ENCODE measurements at places on chromosomes 3 and 15.

DNA sequence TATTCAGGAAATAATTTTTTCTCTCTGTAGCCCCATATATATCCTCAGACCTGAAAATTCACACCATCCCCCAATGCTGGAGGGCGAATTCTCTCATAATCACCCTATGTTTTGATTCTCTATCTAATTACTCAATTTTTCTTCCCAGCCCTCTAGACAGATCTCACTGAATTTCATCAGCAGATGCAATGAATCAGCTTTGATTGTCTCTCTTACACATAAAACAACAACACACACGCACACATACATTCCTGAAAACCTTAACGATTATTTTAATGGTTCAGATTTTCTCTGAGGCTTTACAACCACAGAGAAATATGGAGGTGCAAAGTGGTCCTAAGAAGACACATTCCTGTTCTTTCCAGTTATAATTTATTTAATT lies 11.1 kb downstream of the RBMS3 start:
- DNase-seq: no peak

DNA sequence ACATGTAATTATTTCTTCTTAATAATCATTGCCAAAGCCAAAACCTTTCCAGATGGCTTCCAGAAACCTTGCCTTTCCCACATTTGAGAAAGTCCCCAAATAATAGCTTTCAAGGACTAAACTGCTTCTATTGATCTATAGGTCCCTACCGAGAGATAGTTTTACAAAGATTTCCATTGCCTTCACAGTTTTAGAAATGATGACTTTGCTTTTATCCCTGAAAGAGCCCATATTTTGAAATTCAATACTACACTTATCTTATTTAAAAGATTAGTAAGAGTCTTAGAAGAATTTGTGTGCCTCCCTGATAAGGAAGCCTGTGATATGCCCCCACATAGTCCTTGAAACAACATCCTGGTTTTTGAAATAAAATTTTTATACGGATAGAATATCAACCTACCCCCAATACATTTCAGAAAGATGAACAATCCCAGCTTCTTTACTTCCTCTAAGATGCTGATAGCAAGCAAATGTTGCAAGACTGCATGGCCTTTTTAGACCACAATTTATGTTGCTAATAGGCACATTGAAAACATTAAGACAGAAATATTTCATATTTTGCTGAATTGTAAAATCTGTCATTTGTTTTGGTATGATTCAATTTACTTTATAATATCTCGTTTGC lies 146.3 kb downstream of the TMCO5A start:
- no peak for DNase-seq

DNA sequence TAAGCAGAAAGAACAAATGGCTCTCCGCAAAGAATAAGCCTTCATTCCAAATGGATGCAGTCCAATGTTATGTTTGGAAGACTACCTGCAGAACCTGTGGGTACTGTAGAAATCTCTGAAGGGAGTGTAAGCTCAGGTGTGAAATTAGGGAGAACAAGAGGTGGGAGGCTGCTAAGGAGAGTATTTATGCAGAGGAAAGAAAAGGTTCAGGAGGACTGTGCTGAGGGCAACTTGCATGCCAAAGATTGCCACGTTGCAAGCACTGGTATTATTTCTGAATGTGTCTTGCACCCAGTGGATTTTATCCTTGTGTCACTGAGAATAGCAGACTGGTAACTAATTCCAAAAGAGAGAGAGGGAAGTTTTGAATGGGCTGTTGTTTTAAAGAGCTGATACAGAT lies 144.1 kb downstream of the ITPR1 start:
- DNase-seq: no peak

DNA sequence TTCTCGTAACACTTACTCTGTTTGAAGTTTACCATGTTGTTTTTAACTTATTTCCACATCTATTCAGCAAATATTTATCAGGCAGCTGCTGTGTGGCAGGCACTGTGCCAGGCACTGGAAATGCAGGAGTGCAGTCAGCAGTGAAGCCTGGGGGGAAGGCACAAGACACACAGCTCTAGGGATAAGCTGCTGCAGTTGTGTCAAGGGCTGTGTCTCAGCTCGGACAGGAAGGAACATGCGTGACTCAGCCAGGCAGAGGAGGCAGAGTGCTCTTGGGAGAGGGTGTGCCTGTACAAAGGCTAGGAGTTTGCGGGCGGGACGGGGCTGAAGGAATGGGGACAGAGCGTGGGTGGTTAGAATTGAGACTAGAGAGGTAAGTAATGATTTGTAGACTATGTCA lies 24.7 kb downstream of the LYSMD4 start:
- no peak for DNase-seq

DNA sequence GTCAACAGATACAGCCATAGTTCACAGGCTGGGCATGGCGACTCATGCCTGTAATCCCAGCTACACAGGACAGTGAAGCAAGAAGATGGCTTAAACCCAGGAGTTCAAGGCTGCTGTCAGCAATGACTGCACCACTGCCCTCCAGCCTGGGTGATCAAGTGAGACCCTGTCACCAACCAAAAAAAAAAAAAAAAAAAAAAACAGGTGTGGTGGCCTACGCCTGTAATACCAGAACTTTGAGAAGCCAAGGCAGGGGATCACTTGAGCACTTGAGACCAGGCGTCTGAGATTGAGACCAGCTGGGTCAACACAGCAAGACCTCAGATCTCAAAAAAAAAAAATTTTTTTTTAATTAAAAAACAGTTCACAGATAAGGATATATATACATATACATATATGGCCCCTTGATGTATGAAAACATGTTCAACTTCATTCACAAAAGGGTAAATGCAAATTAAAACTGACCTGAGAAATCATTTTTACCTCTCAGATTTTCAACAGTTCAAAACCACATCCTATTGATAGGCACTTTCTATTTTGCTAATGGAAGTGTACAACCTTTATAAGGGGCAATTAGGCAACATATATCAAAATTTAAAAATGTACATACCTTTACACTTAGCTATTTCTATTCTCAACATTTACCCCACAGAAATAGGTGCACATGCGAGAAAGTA lies 51.1 kb downstream of the OSBPL10 start:
- DNase-seq: no peak

DNA sequence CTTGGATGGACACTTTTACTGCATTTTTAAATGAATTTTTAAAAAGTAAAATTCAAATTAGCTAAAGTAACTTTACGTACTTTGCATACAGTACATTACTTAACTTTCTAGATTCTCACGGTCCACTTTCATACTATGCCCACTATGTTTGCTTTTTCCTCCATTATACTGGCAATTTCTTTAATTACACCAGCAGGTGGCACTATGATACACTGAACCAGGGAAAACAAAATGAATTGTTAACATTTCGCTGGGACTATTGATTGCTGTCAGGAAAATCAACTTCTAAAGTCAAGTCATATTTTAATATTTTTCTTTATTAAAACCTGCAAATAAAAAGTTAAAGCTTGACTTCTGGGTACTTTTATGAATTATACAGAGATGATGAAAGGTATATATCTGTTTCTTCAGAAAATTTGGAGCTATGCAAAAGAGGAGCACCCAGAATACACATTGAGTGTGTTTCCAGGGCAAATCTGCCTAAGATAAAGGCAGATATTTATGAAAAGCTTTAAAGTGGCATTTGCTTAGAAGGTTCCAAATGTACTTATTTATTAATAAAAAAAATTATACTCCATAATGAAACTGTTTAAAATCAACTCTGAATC lies 21.8 kb upstream of the POU1F1 start:
- no peak for DNase-seq

DNA sequence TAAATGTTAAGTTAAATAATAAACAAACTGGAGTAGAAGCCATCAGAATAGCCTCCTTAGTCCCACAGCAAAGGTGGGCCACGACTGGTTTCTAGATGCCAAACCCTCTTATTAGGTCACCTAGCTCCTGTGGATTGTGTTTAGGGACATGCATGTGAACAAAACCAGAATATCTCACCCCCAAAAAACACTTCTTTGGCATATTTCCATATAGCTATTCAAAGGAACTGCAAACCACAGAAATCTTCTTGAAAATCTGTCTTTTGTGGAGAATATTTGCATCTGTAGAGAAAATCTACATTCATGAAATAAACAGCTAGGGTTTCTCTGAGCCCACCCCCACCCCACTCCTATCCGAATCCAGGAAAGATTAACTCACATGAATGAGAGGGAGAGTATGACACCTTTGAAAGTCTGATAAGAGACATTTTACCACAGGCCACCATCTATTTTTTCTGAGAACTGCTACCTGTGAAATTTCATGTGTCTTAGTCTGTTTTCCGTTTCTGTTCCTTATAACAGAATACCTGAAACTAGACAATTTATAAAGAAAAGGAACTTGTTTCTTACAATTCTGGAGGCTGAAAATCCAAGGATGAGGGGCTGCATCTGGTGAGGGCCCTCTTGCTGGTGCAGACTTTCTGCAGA lies 159.4 kb downstream of the NEK10 start:
- no peak for DNase-seq

Measured in LNCaP clone FGC (cell line).